SK-N-DZ (cell line): ENCODE measurements at places on chromosomes 13 and 19.
A peak's percentile ranks its signal among the peaks of the same experiment; 100 is the strongest.

DNA sequence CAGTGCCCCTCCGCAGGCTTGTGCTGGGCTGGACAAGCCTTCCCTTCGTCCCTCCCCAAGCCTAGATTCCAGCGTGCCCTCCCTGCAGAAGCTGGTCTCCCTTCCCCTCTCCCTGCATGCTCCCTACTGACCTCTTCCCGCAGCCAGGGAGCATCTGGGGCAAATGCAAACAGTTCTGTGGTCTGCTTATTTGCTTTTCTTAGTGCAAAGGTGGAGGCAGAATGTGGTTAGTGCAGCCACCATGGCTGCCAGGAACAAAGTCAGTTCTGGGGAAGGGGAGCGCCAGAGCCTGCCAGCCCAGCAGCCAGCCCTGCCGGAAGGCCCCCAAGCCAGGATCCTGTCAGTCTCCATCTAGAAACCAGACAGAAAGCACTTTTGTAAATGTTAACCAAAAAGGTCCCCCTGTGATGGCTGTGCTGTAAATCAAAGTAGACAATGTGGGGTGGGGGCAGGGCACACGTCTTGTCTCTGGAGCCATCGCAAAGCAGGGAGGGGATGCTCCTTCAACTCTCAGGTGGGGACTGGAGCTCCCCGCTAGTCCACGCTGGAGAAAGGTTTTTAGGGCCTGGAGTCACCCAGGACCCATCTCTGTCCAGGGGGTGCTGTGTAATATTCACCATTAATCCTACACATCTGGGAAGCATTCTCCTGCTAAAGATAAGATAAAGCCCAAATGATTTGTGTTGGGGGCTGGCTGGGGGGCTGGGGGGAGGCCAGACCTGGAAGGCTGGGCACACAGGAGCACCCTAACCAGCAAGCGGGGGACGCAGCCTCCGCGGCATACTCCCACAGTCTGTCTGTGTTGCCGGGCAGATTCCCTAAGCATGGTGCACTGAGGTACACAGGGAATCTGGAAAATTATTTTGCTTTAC lies 30.9 kb downstream of the SERP2 start:
- peak; percentile 44 for DNase-seq

DNA sequence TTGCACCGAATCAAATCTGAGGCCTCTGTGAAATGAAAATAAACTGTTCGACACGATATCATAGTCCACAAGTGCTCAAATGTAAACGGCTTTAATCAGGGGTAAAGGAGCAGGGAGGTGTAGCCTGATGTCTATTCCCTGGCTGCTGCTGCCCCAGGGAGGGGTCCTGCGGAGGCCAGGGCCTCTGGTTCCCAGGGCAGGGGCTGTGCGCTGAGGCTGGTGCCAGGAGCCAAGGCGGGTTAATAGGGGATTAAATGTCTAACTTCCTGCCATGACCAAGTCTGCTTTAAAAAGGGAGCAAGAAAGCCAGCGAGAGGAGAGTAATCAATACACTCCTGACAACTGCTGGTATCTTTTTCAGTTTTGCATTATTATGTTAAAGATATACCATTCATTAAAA lies 59.4 kb downstream of the ZNF536 start:
- no peak for DNase-seq

DNA sequence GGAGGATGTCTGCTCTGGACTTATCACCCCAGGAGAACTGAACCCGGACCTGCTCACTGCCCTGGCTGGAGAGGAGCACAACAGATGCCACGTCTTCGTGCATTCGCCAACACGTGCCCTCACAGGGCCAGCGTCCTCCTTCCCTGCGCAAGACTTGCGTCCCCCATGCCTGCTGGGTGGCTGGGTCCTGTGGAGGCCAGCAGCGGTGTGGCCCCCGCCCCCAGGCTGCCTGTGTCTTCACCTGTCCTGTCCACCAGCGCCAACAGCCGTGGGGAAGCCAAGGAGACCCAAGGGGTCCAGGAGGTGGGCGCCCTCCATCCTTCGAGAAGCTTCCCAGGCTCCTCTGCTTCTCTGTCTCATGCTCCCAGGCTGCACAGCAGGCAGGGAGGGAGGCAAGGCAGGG lies 3.4 kb upstream of the TEKTIP1 start:
- no peak for DNase-seq

GRCh38 chr13:41206467-41206866 lies 12.1 kb upstream of the KBTBD7 start:
- DNase-seq: no peak

DNA sequence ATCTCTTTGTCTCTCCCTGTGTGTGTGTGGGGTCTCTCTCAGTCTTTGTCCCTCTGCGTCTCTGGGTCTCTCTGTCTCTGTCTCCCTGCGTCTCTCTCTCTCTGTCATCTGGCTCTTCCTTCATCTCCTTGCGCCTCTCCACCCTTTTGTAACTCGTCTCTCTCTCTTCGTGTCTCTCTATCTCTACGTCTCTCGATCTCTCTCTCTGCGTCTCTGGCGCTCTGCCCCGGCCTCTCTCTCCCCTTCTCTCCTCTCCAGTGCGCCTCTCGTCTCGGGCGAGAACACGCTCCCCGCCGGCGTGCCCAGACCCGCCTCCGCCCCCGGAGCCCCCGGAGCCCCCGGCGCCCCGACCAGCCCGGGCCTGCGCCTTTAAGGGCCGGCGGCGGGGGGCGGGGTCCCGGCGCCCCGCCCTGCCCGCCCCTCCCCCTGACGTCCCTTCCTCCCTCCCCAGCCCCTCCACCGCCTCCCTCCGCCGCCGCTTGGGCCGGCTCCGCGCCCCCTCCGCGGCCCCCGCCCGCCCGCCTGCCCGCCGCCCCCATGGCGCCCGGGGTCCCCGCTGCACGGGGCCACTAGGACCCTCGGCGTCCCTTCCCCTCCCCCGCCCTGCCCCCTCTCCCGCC lies at the start of gene MARK4:
MARK4 (plus strand) TSS at position 440 of the 620 bp plus-strand sequence. CDS start 318 bp downstream, outside the sequence.
- DNase-seq: peak; percentile 46

DNA sequence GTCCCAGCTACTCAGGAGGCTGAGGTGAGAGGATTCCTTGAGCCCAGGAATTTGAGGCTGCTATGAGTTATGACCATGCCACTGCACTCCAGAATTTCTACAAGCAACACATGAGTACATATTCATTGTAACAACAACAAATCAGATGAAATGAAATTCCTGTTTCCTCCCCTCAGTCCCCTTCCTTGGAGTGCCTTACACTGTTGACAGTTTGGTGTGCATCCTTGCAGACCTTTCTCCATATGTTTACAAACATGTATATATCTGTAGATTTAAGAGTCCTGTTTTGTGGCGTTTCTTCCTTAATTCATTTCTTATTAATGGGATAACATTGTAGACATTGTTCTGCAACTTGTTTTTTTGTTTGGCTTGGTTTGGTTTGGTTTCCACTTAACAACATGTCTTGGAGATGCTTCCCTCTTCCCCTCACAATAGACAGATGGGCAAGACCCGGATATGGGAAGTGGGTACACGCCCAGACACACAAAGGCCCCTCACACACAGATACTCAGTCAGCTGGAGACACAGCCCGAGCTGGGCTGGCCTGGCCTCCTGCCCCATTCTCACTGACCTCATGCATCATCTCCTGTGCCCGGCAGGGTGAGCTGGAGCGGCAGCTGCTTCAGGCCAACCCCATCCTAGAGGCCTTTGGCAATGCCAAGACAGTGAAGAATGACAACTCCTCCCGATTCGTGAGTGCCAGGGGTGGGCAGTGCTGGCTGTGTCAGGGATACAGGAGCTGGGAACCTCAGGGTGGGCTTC lies 21.7 kb downstream of the MYH14 start:
- DNase-seq: no peak

GRCh38 chr19:40803857-40804782 lies 5.1 kb downstream of the EGLN2 start:
- DNase-seq: no peak

DNA sequence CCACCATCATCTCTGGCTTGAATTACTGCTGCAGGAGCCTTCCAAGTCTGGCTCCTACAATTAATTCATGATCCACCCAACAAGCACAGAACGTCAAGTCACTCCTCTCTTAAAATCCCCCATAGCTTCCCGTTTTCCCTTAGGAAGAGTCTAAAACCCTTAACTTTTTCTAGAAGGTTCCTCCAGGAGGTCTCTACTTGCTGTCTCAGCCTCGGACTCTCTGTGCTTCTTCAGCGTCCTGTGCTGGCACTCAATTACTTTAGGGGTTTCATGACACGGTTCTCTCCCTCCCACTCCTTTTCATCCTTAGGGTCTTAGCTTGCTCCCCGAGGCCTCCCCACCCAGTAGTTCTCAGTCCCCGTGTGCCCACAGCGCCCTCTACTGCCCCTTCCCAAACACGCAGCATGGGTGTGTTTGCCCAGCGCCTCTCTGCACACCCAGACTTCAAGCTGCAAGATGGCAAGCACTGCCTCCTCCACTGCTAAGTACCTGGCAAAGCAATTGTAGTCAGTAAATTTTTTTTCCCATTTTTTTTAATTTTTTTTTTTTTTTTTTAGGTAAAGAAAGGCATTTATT lies 25.8 kb upstream of the MAP3K10 start:
- peak; percentile 75 for DNase-seq

- no peak for DNase-seq
Observed at GRCh38 chr13:28251466-28251865, 113.1 kb downstream of the PAN3 start.

- no peak for DNase-seq
Observed at GRCh38 chr19:11377237-11377636, 2.8 kb downstream of the SWSAP1 start.

GRCh38 chr19:8396563-8397203 lies 6.5 kb downstream of the RAB11B start:
- DNase-seq: no peak

- DNase-seq: no peak
Observed at GRCh38 chr19:51567583-51567982, 3.5 kb upstream of the ZNF175 start.

DNA sequence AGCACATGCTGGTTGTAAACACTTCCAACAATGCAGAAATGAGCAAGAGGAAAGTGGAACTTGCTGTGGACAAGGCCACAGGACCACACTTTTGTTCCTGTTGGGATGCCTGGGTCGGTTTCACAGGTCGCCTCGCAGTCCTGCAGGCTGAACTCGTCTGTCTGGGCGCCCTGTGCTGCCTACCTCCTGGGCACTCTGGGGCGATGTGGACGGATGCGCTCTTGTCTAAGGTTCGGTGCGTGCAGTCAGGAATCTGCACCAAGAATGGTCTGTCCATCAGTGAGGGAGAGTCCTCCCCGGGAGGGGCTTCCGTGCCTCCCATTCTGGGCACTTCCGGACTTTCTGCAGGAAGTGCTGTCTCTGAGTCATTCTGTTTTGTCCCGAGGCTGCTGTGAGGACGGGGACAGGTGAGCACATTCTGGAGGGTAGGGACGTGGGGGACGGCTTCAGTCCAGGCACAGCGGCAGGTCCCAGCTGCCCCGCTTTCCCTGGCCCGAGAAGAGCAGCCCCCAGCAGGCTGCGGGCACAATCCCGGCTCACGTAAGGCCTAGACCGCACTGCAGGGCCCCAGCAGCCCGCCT lies 24.1 kb upstream of the SLITRK1 start:
- DNase-seq: no peak

DNA sequence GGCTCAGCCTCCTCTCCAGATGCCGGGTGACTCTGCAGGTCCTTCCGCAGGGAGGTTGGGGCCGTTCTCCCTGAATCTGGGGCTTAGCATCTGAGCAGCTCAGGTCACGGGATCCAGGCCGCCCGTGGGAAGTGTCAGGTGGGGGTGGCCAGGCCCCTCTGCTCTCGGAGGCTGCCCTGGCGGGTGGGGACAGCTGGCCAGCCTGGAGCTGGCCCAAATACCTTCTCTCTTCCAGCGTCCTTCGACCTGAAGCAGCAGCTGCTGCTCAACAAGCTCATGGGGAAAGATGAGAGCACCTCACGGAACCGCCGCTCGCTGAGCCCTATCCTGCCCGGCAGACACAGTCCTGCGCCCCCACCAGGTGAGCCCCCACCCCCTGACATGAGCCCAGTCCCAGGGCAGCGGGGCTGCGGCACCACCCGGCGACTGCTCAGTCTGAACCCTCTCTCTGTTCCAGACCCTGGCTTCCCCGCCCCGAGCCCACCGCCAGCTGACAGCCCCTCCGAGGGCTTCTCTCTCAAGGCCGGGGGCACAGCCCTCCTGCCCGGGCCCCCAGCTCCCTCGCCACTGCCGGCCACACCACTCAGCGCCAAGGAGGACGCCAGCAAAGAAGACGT lies 19.1 kb downstream of the PEX11G start:
- DNase-seq: no peak

- DNase-seq: no peak
Observed at GRCh38 chr13:32904266-32904665, 112.0 kb upstream of the KL start.

DNA sequence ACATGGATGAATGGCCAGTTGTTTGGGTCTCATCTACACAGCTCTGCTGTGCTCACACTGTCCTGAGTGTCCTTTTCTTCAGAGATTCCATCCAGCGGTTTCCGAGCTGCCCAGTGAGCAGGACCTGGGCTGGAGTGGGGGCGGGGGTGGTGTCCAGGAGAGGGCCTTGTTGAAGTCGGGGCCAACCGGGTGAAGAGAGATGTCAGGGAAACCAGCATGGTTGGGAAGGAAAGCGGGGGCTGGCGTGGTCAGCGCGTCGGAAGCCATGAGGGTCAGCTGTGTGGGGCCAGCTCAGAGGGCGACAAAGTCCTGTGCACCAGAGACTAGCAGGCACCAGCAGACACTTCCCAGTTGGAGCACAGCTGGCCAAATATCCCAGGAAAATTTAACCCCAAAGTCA lies 37.8 kb upstream of the SOX1 start:
- DNase-seq: no peak

DNA sequence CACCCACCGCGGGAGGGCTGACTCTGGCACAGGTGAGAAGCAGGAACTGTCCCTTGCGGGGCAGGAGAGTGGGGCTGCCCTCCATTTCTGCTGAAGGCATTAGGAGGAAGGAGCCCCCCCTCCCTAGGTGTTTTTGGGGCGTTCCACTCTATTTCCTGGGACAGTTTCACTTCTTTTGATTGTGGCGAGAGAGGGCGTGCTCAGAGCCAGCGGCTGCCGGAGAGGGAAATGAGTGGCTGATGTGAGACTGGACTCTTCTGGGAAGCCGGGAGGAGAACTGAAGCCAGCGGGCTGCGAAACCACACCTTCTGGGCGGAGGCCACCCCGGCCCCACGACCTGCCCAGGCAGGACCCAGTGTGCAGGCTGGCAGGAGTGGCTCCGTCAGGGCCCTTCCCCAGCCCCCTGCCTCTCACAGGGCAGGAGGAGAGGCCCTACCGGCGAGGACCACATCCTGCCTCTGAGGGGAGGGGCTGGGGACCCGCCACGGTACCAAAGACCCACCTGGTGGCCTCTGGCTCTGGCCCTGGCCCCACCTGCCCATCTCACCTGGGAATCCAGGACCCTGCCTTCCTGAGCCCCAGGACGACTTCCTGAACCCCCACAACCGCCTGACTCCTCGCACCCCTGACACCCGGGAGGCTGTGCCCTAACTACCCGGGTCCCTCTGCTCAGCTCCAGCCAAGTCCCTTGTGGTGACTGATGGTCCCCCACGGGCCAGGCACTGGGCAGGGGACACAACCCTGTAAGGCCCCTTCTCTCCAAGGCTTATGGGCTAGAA lies 25.9 kb downstream of the MPND start:
- DNase-seq: no peak
